ENCODE measurements at places on chromosomes 7 and 10.

DNA sequence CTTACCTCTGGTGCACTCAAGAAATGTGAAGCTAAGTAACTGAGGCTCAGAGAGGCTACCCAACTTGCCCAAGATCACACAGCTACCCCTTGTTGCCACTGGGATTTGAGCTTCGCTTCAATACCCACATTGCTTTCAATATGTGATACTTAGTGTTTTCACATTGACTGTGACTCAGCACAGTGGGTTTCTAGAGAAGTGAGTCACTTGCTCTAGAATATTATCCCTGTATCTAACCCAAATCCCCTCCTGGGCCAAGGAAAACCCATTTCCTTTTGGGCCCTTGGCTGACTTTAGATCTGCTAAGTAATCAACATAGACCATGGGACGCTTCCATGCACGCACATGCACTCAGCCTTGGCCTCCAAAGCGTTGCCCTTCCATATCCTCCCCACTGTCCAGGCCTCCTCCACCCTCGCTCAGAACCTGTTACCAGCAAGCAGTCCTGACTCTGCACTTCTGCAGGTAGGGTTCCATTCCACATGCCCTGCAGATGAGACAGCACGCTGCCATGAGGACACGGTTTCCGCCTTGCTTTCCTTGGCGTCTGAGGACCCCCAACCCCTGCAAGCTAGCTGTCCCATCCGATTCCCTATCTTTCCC is 87.7 kb upstream of the CHST15 start:
- no peak for DNase-seq

GRCh38 chr10:48462482-48463020 is 142.3 kb downstream of the ARHGAP22 start:
- DNase-seq = no peak

DNA sequence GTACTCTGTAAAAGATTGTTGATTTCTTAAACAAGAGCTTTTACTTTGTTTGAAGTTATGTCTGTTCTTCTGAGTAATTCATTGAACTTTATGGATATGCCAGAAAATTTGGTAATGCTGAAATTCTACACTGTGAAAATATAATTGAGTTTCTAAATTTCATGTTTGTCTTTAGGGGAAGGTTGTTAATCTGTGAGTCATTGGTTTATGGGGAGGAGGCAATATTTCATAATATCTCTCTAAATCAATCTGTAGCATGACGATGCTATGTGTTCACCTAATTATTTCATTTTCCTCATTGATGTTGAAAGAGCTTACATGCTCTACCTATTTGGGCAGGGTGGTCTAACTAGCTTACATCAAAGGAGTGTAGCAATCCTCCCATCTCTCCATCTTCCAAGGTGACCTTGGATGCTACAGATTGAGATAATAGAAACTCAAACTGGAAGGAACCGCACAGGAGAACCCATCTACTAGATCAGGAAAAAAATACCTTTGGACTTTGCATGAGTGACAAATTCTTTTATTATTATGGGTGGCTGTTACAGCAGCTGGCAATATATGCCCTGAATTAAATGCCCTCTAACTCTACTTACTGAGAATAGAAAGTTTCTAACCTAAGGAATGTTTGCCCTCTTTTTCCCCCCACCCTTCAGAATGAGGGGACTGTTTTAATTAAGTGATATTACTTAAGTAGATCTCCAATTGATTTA is 8.4 kb upstream of the SNX13 start:
- no peak for DNase-seq

DNA sequence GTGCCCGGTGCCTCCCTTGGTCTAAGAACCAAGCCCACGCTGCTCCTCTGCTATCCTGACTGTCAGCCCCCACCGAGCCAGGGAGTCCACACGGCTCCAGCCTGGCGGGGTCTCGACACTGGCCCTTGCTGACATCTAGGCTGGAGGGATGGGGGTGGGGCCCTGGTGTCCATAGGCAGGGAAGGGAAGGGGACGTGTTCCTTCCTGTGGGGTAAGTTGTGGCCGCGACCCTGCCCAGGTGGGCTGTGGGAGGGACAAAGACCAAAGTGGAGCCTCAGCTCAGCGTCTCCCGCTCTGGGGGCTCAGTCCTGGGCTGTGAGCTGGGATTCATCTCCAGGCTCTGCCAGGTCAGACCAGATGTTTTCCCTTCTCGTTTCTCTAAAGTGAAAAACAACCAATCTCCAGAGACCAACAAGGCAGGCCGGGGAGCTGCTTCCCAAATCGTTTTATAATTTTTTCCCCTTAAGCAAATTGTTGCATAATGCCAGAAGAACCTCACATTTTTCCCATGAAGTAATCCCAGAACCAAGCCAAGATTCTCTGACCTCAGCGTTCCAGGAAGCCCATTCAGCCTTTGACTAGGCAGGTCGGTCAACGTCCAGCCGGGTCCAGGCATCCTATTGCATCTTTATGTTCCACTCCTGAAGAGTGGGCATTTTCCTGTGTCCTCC is 101.2 kb downstream of the RGS10 start:
- DNase-seq = no peak

DNA sequence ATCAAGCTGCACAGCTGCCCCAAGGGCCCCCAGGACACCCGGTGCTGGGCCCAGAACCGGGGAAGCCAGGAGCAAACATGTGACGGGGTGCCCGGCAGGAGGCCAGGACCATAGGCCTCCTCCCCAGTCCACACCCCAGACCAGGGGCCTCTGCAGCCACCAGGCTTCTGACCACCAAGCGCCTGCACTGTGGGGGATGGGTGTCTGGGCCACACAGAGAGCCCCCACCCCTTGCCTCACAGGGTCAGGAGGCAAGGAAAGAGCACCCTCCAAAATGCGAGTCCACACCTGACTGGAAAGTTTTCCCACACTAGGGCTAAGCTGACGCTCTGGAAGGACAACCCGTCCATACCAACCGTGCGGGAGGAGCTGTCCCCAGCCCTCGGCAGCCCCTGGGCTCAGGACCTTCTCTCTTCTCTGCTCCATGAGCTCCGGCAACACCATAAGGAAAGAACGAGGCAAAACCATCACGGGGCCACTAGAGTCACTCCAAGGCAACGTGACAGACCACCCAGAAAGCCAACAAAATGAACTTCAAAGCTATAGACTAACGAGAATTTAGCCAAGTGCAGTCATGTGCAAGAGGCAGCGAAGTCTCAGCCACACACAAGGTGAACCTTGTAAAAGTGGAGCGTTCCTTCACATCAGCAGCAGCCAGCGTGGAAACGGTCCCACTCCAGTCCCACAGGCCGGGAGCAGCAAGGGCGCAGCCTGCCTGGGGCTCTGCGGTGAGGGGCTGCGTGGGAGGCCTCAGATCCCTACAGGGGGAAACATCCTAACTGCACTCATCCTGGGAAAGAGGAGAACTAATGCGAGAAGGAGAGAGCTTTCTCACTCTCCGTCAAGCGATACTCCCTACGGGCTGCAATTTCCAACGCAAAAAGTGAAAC is 5.1 kb downstream of the STK32C start:
- no peak for DNase-seq

- no peak for DNase-seq
These were observed 79.5 kb upstream of the SEMA3A start for GRCh38 chr7:84274029-84274638.

GRCh38 chr10:78175444-78176015 is 141.9 kb downstream of the RPS24 start:
- DNase-seq = no peak

DNA sequence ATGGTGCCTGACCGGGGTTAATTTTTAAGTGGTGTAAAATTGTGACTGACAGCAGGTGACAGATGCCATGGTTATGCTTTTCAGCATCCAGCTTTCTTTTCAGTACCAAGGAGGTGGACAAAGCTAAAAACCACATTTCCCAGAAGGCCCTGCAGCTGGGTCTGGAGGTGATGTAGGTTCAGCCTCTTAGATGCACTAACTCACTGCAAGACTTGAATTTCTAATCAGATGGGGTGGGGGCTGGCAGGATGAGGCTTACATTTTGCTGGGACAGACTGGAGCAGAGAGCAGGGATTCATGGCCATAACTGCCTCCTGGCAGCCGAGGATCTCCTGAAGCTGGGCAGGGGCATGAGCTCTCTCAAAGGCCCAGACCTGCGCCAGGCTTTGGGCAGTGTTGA is 52.4 kb downstream of the PDIA4 start:
- DNase-seq = no peak

DNA sequence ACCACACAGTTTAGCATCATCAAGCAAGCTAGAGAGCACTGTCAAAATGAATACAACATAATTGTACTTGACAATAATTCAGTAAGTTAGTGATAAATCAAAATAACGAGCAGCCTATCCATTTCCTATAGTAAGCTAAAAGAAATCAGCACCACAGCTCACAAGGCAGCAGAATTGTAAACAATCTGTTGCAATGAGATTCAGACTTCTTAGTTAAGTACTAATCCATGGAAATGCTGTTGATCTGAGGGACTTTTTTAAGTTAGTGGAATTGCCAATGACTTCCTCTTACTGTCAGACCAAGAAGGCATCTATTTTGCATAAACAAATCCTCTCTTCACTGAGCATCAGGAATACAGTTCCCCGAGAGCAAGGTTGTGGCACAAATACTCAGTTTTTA is 136.6 kb upstream of the CCDC6 start:
- DNase-seq = no peak

DNA sequence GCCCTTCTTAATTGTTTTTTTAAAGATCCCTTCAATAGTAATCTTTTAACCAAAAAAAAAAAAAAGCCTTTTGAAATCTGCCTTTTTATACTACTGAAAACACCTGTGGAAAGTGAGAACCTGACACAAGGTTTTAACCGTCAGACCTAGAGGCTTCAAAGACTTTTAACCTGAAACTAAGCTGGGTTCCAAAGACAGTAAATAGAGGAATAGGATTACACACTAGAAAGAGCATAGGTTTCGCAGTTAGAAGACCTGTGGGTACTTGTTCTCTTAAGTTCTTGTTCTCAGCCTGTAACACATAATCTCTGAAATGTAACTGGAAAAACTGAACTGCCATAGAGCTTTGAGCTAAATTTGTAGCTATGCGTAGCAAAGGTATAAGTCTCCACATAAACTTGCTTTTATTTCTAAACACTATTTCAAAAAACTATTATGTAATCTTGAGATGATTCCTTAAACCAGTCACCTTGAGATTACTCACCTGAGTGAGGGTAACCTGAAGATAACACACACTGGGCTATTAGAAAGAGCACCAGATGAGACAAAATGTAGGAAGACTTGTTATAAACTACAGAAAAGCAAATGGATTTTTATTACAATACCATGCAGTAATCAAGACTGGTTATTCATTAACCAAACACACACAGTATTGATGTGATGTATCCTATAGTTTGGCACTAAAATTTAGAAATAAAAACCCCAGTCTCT is 196.6 kb upstream of the FRMD4A start:
- no peak for DNase-seq

DNA sequence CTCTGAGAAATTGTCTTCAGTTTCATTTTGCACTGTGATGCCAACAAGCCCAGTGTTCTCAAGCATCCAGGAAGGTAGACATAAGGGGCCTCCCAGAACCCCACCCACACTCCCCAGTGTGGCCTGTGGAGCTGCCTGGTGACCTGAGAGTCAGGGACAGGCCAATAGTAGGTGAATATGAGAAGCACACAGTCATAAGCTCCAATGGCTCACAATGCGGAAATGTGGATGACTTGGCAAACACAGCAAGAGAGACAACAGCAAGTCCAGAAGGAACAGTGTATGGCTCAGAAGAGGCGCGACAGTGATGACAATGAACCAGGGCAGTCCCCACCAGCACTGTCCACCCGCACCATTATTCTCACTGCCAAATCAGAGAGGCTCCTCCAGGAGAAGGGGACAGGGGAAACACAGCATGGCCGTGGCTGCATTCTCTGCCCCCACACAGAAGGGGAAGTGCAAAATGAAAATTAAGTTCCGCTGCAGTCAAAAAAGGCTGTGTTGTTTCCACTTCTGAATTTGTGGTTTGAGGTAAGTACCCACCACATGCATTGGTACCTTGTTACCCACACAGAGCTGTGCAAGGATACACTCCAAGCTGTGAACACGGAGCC is 419.8 kb downstream of the GRID1 start:
- DNase-seq = no peak

GRCh38 chr10:14325325-14325955 is 5.3 kb downstream of the FRMD4A start:
- DNase-seq = no peak

GRCh38 chr10:73803680-73804286 is 7.6 kb downstream of the NDST2 start:
- no peak for DNase-seq

GRCh38 chr7:2559283-2559950 is 638 bp downstream of the IQCE start:
- no peak for DNase-seq

DNA sequence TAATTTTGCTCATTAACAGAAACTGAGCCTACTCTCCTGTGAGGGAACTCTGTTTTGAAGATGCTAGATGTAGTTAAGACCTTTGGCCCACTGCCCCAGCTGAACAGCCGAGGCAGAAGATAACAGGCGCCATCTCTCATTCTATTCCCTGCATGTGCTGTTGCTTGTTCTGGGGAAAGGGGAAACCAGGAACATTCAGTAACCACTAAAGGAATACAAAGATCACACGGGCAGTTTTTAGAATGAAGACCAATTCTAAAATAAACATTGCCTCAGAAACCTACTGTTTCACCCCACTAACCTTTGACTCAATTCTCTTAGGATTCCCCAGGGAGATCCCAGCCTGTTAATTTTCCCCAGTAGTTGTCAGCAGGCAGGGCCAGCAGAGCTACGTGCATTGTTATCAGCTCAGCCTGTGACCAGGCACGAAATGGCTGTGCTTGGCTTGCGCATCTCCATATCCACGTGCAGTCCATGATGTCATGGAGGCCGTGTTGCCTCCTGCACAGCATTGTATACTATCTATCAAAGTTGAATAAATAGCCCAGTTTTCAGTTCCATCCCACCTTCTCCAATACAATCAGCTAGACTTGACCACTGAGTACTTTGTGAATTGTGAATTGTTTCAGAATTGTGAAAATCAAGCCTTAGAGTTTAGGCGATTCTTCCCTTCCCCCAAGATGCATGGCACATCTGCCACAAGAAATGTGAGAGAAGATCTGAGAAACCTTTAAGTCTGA is 36.0 kb downstream of the ANK3 start:
- no peak for DNase-seq

GRCh38 chr7:46387646-46388045 is 466.6 kb upstream of the IGFBP3 start:
- no peak for DNase-seq

- DNase-seq = no peak
These were observed 8.6 kb downstream of the RAPGEF5 start for GRCh38 chr7:22348379-22348778.

DNA sequence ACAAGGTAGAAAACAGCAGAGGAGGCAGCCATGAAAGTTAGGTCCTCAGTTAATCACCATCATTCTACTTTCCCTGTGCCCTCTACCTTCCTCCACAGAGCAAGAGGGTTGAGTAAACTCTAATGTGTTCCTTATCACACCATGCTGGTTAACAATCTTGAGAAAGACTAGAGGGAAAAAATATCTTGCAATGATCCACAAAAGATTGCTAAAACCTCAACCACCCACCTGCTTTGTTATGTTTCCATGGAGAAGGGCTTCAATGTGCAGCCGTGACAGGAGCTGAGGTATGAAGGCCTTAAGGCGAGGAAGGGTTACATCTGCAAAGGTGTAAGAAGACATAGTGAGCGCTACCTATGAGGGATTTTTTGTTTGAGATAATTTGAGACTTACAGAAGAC is 103.9 kb downstream of the IDE start:
- no peak for DNase-seq
